Kidney tubule cell (primary cell): ENCODE measurements at places on chromosomes 1 and 21.

- no peak for DNase-seq
Measured at GRCh38 chr1:202067188-202067974, 55.3 kb upstream of the GPR37L1 start.

GRCh38 chr1:2290595-2291510 lies 62.7 kb downstream of the SKI start:
- no peak for DNase-seq

GRCh38 chr1:150186789-150187559 lies 37.3 kb downstream of the PLEKHO1 start:
- peak; percentile 57 for DNase-seq

GRCh38 chr21:33022828-33023573 lies 2.7 kb upstream of the OLIG2 start:
- no peak for DNase-seq

DNA sequence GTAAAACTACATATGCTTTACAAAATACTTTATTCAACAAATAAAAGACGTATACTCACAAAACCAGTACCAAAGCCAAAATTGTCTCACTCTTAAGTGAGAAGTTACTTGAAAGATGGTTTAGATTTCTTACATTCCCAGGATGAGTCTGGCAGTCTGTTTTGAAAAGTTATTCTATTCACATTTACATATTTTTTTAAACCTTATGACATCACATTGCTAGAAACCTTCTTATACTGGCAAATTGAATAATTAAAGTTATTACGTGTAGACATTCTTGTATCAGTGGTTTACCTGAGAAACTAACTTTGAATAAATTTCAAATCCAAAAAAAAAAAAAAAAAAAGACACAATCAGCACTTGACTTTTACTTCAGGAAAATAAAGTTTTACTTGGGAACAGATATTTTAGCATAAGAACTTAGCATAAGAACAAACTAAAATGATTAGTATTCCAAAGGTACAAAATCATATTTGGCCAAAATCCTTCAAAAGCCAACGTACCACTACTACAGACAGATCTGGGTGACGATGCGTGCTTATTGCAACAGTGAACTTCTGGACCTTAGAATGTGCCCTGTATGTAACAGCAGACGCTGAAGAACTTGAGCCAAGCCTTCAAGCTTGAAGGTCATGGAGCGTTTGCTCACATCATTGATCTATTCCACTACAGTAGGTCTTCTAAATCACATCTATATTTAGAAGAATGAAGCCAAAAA lies 2.5 kb downstream of the CDC42BPA start:
- DNase-seq: peak; percentile 47

GRCh38 chr1:152946248-152946647 lies 758 bp upstream of the SPRR5 start:
- DNase-seq: no peak

DNA sequence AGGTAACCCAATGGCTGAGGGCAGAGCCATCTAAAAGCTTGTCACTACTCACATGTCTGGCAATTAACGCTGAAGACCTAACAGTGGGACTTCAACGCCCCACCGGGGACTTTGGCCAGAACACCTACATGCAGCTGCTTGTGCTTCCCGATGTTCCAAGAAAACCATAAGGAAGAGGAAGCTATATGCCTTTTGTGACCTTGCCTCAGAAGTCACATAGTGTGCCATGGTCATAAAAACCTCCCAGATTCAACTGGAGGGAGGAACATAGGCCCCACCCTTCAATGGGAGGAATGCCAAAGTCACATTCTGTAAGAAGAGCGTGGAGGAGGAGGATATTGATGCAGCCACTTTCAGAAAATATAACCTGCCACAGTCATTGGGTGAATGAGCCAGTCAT lies 147.8 kb upstream of the MAGI3 start:
- DNase-seq: no peak

DNA sequence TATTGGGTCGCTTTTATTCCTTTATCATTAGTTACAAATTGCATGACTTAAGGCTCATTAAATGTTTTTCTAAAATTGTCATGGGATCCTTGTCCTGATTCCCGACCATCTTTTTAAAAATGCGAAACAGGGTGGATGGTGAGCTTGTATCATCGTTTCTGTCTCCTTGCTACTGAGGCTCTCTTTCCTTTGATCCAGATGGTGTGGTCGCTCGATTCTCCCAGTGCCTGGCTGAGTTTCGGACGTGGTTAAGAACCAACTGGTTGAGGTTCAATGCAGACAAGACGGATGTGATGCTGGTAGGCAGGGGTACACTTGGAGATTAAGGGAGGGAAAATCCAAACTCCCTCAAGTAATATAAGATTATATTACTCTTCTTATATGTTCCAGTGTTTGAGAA lies 1.2 kb downstream of the MIER1 start:
- DNase-seq: peak; percentile 13

- DNase-seq: peak; percentile 23
Measured at GRCh38 chr21:41045534-41046268, 122.3 kb upstream of the BACE2 start.

DNA sequence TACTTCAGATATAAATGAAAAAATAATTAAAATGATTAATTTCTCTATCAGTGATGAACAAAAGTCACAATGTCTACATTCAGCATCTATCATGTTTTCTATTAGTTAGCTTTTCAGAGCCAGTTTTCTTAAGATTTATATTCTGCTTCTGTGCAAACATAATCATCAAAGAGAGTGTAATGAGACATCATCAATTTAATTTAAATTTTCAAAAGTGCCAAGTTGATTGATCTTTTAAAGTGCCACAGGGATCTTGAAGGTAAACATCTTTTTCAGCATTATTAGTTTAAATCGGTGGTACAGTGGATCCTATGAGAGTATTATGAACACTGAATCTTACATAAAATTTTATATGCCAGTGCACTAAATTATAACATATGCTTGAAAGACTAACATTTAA lies 1176.1 kb downstream of the PLA2G4A start:
- DNase-seq: no peak

DNA sequence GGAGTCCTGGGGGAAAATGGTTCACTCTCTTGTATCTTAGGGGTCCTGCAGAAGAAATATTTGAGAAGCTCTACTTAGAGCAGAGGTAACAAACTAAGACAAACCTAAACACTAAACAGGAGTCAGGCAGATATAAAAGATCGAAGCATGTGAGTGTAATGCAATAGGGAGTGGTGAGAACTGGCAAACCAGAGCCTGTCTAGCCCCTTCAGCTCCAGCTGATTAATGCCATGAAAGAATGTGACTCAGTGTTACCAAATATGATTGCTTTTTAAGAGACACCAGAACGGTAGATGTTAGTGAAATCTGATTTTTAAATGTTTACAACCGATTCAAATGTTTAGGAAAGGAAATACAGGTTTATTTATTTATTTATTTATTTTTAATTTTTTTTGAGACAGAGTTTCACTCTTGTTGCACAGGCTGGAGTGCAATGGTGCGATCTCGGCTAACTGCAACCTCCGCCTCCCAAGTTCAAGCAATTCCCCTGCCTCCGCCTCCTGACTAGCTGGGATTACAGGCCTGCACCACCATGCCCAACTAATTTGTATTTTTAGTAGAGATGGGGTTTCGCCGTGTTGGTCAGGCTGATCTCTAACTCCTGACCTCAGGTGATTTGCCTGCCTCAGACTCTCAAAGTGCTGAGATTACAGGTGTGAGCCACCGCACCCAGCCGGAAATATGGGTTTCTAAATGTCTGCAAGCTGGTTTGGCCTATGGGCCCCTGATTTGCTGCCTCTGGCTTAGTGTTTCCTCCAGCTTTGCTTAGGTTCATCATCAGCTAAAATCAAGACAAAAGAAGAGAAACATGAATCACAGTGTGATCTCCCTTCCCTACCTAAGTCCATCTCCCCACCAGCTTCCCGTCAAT lies 12.2 kb downstream of the TXNIP start:
- DNase-seq: no peak

- no peak for DNase-seq
Measured at GRCh38 chr1:70084314-70084915, 121.0 kb downstream of the LRRC40 start.

GRCh38 chr1:8211883-8212579 lies 105.9 kb upstream of the SLC45A1 start:
- DNase-seq: peak; percentile 81

GRCh38 chr1:151047925-151048644 lies 534 bp downstream of the C1orf56 start:
- peak; percentile 74 for DNase-seq

- DNase-seq: no peak
Measured at GRCh38 chr1:110216844-110217444, 6.8 kb downstream of the KCNC4 start.

GRCh38 chr1:207747627-207748492 lies 4.0 kb upstream of the CD46 start:
- no peak for DNase-seq

DNA sequence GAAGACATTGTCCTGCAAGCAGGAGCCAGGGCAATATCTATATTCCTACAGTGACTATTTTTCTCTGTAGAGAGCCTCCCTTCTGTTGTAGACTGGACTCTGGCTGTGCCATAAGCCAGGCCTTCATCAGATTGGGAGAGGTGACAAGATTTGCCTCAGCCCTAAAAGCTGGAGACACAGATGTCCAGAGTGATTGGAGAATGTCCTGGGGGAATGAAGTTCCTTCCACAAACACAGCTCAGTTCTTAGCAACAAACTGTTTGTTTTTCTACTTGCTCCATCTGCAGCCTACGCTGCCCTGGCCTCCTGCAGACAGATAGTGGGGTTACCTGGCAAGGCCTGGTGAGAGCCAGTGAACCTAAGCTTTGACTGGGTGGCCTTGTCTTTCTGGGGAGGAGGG lies 29.9 kb upstream of the SNX27 start:
- DNase-seq: peak; percentile 33

- DNase-seq: no peak
Measured at GRCh38 chr21:42086969-42087368, 15.9 kb downstream of the UMODL1 start.

- DNase-seq: no peak
Measured at GRCh38 chr1:230332061-230332460, 94.1 kb downstream of the PGBD5 start.

DNA sequence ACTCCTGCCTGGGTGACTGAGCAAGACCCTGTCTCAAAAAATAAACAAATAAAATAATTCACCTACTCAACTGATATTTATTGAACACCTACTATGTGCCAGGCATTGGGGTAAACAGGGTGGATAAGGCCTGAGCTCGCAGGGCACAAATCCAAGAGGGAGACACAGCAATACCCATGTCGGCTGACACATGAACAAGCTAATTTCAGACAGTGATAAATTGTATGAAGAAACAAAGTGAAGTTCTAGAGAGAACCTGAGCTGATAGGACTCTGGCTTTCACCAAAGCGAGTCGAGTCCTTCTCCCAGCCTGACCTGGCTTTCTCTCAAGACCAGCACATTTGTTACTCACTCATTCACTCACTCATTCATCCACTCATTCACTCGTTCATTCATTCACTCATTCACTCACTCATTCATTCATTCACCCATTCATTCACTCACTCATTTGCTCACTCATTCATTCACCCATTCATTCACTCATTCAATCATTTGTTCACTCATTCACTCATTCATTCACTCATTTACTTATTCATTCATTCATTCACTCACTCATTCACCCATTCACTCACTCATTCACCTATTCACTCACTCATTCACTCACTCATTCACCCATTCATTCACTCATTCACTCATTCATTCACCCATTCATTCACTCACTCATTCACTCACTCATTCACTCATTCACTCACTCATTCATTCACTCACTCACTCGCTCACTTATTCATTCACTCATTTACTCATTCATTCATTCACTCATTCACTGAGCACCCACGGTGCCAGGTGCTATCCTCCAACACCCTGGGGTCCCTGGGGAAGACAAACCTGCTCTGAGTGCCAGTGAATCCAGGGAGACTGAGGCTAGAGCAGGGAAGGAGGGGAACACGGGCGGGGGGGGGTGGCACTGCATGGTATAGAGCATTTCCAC lies 37.4 kb upstream of the CASZ1 start:
- DNase-seq: no peak

DNA sequence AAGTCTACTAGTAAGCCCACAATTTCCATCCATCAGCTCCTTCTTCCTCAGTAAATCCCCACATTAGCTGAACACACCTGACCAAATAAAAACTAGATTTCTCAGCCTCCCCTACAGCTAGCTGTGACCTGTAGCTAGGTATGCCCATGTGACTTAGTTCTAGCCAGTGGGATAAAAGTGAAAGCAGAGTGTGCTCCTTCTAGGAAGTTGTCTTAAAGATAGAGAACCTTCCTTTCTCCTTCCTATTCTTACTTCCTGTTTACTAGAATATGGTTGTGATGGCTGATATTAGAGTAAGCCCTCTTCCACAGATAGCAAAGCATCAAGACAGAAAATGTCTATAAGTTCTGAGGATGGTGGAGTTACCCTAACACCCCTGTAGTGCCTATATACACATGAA lies 67.0 kb downstream of the PIK3R3 start:
- DNase-seq: peak; percentile 63

DNA sequence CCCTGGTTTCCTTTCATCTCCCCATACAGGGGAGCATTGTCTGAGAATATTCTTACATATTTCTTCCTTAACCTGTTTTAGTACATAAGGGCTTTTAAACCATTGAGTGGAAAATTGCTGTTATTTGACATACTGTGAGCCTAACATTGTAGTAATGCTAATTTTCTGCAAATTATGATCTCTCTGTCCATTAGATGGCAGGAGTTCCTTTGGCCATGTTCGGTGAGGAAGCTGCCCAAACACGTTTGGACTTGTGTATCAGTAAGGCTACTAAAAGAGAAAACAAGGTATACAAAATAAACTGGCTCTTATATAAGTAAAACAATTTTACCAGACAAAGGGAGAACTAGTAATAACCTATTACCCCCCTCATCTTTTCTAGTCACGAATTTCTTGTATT lies 29.2 kb downstream of the CDC7 start:
- DNase-seq: peak; percentile 25

DNA sequence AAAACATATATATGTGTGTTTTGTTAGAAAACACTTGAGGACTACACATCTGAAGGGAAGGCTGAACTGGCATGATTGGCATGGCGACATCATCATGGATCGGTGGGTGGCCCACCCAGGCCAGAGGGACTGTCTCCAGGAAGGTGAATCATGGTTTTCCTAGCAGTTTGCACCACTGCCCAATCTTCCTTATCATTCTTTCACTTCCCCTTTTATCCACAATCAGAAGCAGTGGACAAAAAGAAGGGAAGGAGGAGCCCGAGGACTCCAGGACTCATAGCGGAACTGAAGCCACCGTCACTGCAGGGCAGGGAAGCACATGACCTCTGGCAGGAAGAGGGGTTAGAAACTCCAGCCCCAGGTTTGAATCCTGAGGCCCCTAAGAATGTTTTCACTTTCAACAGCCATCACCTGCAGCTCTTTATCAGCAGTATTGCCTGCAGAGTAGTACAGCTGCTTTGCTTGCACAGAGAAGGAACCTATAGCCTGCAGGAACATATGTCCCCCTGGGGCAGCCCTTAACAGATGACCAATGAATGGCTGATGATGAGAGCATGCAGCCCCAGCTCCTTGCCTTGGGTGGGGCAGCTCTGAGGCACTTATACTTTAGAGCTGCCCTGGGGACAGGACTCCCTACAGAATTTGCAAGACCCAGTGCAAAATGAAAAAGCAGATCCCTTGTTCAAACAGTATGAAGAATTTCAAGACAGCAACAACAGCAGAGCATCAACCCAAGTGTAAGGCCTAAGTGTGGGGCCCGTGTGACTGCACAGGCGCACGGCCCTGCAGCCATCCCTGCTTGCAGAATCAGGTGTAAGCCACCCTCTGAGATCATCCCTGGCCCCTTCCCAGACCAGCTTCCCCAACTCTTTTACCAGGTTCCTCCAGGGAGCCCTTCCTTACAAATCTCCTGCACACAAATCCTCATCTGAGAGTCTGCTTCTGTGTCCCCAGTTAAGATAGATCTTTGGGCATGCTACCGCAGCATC lies 241.8 kb upstream of the IRF2BP2 start:
- DNase-seq: peak; percentile 81
